ENCODE measurements at places on chromosomes 5 and 9. TPM values are rescaled to one million over a fixed set of nuclear protein-coding genes. Genes with fewer than 3 reads are reported as not detected.

- no peak for ATAC-seq
These were observed 9.4 kb upstream of the NDST1 start for GRCh38 chr5:150498501-150498900.

GRCh38 chr5:23473915-23474314, 33.5 kb upstream of the PRDM9 start:
- no peak for ATAC-seq

GRCh38 chr9:10562581-10563343, 50.0 kb downstream of the PTPRD start:
- ATAC-seq, result no peak

Gene PCDHGB4
- 2.8 TPM for total RNA-seq

Gene PNPLA7
- total RNA-seq, result 1.0 TPM

GRCh38 chr9:112755016-112755427, 4.5 kb downstream of the SNX30 start:
- ATAC-seq, result peak; percentile 1

DNA sequence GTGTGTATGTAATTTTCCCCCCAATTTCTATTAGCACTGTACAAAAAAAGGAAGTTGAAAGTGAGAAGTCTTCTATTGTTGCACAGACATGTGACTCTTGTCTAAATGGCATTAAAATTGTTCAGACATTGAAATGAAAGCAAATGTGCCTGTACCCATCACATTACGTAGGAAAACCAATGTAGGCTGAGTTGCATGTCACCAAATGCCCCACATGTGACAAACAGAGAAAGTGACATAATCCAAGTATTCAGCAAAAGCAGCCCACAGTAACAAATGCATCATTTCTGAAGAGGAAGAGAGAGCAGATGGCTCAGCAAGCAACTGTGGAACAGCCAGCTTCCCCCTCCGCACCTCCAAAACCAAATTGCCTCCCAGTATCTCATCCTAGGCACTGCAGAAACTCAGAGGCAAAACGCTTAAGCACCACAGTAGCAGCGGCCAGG, 161.5 kb upstream of the NR4A3 start:
- ATAC-seq, result no peak

- no peak for ATAC-seq
These were observed 236.6 kb downstream of the GADD45G start for GRCh38 chr9:89841456-89841855.

- no peak for ATAC-seq
These were observed 26.9 kb downstream of the TICAM2 start for GRCh38 chr5:115575167-115576070.

DNA sequence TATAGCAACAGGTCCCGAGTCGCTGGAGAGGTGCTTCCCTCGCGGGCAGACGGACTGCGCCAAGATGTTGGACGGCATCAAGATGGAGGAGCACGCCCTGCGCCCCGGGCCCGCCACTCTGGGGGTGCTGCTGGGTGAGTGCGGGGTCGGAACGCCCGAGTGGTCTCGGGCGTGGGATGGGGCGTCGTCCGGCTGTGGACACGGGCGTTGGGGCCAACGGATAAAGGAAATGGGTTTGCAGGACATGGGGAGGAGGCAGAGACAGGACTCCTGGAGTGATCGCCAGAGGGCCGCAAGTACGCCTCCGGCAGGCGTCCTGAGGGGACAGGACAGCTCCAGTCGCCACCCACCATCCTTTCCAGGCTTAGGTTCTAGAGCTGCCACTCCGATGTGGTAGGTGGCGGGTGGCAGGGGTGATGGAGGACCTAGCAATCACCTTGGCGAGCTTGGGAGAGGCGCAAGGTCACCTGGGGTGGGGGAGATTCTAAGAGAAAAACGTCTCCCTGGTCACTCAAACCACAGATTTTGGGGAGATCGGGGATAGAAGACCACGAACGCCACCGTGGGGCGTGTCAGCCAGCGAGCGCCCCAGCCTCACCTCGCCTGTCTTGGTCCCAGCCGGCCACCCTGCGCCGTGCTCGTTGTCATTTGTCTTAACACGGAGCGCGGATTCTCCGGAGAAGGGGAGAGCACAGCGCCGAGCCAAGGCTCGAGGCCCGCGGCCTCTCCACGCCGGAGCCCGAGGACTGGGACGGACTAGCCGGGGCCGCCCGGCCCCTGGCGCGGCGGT, 922 bp downstream of the LMX1B start:
- ATAC-seq, result no peak

DNA sequence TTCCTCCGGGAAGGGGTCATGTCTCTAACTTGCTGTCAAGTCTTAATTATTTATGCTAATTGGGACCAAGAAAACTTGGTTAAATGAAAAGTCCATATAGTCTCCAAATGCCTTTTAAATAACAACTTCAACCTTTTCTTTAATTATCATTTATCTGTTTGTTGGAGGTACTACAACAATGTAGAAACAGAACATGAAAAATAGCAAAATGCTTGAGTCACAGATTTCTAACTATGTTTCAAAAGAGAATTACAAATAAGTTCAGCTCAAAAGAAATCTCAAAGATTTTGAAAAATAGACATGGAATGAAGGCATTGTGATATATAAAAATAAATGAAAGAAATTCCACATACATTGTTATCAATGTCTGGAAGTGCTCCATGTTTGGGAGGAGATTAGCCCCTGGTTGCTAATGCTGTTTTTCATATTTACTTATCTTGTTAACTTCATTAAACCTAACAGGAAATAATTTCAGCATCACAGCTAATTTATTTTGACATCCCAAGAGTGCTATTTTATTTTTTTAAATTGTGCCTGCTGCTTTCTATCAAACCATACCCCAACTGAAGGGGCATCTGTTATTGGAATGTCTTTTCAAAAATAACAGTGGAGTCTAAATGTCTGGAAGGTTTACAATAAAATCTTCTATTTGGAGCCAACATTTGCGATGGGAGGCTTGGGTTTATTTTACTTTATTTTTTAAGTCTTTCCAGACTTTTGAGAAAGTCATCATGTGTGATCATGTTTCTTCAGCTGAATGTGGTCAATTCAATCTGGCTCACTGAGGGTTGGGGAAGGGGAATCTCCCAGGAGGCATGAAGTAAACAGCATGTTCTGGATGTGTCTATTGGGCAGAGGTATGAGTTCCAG, 53.1 kb upstream of the ANKRD55 start:
- ATAC-seq, result no peak

Gene PRLR
- 7.6 TPM for total RNA-seq

Gene BRD8
- 25.7 TPM for total RNA-seq

DNA sequence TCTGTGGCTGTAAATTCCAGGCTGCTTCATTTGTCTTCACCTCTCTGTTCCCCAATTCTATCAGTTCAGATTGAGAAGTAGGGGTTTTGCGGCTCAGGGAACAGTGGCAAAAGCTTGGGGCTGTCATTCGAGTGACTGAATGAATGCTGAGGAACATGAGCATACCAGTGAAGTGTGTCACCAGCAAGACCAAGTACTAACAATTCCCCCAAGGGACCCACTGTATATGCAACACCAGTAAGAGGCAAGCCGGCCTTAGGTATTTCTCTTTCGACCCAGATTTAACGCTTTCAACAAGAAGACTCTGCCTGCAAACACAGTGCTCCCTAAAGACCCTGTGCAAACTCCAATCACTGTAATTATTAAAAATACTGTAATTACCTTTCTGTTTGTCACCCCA, 25.8 kb downstream of the KLHL3 start:
- ATAC-seq, result no peak

DNA sequence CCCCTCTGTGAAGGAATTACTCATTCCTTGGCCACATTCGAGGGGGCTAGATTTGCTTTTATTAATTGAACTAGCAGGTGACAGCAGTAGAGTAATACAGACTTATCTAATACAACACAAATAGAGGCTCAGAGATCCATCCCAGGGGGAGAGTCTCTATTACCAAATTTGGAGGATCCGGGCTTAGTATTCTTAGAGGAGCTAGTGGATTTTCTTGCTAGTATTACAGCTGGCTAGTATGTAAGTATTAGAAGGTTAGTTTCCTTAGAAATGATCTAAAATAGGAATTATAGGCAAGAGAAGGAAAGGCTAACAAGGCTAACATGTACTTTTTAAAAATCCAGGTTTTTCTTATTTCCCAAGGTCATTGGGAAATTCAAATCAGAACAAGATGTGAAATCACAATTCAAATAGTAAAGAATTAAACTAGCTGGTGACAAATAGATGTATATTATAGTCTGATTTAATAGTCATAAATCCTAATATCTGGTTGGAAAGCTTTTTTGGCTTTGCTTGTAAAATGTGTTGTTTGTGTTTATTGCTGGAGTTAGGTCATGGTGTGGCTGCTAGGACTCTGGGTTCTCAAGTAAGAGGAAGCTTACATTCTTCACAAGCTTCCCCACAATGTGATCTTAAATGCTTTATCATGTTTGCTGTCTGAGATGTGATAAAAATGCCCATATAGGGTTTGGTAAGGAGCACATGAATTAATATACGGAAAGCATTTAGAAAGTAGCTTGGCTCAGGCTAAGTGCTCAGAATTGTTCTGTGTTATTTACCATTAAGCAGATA, 160.4 kb upstream of the MPDZ start:
- ATAC-seq, result no peak

Gene HK3
- total RNA-seq, result 1.4 TPM

Gene SLC34A1
- 0.60 TPM for total RNA-seq

DNA sequence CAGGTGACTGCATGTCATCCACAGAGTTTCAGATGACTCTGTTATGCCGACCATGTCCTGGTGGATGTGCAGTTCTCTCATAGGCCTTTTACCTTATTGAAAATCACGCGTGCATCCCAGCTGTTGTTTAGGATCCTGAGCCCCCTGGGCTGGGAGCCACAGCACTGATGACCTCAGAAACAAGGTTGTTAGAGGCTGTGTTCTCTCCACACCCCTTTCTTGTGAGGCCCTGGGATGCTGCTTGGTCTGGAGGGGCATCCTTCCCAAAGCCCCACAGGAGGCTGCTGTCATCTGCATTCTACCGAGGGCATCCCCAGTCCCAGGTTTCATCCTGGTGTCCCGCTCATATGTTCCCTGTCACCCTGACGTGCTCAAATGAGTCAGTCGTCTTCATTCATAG, 76.5 kb upstream of the IRX4 start:
- no peak for ATAC-seq

- ATAC-seq, result no peak
These were observed 15.6 kb upstream of the PRKAA1 start for GRCh38 chr5:40813698-40814281.

Measured in esophagus mucosa (tissue), 1 donor.